BJ (cell line): ENCODE measurements at places on chromosomes 3 and 15.

GRCh38 chr15:60534546-60534945 lies 55.6 kb upstream of the ICE2 start:
- DNase-seq = no peak

GRCh38 chr15:73323374-73323955 lies 45.3 kb downstream of the HCN4 start:
- no peak for DNase-seq

- DNase-seq = no peak
Measured at GRCh38 chr15:67051088-67052045, 14.0 kb upstream of the SMAD3 start.

GRCh38 chr15:71701808-71702207 lies 108.5 kb upstream of the NR2E3 start:
- DNase-seq = no peak

- no peak for DNase-seq
Measured at GRCh38 chr15:33310481-33311311, at the start of gene RYR3. TSS of gene RYR3 (plus strand) at chr15:33310967. CDS start at chr15:33311046, 79 bp downstream.

DNA sequence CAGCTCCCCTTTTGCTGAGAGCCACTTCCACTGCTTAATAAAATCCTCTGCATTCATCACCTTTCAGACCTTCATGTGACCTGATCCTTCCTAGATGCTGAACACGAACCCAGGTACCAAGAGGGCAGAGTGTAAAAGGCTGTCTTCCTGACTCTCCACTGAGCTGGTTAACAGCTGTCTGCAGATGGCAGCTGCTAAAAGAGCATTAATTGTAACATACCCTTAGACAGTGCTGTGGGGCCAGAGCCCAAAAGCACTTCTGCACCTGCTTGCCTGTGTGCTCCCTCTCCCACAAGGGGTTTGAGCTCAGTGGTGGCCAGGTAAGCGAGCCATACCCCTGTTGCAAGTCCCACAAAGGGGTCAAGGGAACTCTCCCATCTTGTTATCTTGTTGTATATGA lies 187.3 kb downstream of the UBE2E2 start:
- DNase-seq = no peak

DNA sequence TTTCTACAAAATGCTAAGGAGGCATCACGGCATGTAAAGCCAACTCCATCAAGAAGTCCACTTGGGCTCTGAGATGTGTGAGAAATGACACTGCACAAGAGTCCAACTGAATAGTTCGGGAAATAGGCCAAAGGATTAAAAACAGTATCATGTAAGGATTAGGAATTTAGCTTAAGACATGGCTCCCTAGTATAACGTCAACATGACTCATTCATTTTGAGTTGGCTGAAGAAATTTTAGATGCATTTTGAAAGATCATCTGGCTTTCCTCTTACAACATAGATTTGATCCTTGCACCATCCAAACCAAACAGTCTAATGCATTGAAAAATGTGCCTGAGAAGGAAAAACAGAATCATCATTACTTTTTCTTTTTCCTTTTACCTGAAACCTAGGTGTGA lies 109.3 kb upstream of the MME start:
- DNase-seq = peak; percentile 81
